ENCODE measurements at places on chromosomes 6 and 20.
A peak's percentile ranks its signal among the peaks of the same experiment; 100 is the strongest.

DNA sequence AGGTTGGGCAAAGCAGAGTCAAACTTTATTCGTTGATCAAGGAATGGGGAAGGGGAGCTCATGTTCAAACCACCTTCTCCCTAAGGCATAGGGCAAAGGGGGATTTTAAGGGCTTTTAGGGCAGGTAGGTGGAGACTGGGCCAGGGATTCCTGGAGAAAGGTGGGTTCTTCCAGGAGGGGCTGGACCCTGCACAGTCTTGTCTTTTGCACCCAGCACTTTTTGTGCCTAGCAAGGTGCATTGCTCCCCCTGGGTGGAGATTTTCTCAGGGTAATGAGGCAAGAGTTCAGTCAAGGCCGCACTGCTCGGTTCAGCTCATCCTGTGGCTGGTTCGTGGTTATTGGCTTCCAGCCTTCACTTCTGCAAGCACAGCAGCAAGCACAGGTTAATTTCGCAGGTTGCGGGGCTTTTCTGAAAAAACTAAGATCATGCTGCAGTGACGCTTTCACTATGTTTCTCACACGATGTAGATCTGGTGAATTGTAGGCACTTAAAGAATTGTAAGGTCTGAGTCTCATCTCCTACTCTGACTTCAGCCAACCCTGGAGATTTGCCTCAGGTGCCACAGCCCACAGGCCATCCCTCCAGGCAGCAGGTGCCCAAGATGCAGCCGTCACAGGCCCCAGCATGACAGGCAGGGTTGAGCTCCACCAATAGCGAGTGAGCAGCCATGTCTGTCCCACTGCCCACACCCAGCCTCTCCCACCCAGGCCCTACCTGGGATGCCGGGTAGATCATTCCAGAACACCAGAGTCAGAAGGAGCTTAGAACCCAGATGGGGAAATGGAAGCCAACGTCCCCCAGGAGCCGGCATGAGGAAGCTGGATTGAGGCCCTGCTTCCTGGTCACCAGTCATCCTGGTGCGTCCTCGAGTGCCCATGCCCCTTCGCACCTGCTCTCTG, 37.1 kb downstream of the SUN5 start:
- no peak for DNase-seq

GRCh38 chr6:154766288-154766687, 33.1 kb downstream of the SCAF8 start:
- DNase-seq = no peak

DNA sequence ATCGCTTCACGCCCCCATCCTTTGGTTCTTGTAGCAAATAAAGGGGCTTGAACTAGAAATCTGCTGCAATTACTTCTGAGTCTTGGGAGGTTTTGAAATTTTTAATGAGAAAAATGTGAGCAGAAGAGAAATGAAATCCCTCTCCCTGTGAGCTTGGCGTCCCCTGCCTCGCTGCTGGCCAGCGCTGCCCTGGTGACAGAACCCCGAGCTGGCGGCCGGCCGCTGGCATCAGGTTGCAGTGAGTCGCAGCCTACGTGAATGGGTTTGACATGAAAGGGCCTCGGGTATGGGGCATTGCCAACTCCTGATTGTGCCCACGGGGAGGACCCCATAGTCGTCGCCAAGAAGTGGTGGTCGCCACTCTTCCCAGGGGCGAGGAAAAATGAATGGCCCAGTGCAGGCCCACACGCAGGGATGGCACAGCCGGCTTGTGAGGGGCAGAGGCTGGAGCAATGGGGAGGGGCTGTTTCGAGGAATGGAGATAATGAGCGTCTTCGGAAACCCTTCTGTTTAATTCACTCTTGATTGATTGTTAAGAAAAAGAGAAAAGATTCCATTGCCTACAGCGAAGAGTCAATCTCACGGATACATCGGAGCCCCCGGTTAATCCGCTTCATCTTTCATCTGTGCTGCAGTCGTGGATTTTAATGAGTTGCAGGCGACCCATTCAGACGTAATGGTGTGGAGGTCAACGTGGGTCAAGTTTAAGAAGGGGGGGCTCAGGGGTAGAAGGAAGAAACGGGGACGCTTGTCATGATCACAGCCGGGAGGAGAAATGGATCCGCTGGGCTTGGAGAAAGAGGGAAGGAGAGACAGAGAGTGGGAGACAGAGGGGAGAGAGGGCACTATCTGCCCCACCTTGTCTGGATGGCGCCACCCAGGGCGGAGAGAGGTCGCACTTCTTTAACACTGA, 380.1 kb downstream of the THBS2 start:
- DNase-seq = no peak

DNA sequence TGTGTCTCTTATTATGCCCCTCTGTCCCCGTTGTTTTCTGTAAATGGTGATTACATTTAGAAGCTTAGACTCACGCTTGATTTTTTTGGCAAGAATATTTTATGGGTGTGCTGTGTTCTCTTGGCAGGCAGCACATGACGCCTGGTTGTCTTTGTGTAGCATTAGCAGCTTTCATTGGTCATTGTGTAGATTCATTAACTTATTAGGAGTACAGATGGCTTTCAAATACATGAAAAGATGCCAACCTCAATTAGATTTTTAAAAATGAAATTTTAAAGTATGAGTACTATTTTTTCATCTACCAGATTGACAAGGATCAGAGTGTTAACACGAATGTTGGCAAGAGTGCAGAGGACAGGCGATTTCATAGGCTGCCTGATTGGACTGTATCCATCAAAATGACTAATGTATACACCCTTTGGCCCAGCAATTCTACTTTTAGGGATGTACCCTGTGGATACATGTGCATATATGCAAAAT, 15.2 kb downstream of the COX4I2 start:
- peak; percentile 50 for DNase-seq

DNA sequence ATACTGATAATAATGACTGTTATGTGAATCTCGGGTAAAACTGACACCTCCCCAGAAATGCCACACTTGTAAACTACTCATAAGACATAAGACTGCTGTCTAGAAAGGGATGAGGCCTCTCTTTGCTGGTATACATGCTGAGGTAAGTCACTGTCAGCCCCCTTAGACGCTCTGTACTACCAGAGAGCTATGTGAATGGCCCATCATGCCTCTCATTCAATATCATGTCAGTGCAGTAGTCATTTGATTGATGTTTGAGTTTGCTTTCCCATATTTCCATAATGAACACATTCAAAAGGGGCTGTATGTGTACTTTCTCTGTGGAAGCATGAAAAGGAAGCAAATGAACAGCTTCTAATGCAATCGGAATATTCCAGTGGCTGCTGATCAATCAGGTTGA, 119.4 kb upstream of the AGPAT4 start:
- no peak for DNase-seq

GRCh38 chr20:32480371-32481241, 104.5 kb downstream of the NOL4L start:
- no peak for DNase-seq

DNA sequence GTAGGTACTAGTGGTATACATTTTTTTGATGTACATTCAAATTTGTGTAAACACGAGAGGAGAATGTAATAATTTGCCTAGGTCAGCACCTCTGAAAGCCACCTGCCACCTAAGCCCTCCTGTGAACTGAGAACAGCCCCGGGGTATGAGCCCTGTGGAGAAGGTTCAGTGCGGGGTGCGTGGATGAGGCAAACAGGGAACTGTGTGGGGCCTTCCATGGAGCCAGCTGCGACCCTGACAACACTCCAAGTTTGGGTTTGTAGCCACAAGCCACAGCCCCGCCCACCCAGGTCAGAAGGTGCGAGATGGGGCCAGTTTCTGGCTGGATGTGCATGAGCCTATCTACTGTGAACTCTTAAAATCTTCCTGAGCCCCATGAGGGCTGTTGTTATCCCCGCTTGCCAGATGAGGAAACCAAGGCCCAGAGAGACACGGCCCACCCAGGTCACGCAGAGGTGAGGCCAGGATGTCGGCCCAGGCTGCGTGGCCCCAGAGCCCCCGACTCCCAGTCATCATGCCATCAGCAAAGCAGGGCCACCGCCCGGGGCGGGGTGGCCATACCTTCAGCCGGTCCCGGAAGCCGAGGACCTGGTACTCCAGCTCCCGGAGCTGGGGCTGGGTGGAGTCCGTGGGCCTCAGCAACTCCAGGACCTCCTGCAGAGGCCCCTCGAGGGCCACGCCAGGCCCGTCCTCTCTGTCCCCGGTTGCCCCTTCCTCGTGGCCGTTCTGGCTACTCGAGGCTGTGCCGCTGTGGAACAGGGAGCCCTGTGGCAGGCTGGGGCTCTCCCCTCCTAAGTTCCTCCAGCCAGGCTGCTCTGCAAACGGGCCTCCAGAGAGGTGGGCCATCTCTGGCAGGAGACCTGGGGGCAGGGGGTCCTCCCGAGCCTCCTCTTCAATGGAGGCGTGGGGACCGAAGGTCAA, 89.6 kb downstream of the RIPOR3 start:
- DNase-seq = no peak

DNA sequence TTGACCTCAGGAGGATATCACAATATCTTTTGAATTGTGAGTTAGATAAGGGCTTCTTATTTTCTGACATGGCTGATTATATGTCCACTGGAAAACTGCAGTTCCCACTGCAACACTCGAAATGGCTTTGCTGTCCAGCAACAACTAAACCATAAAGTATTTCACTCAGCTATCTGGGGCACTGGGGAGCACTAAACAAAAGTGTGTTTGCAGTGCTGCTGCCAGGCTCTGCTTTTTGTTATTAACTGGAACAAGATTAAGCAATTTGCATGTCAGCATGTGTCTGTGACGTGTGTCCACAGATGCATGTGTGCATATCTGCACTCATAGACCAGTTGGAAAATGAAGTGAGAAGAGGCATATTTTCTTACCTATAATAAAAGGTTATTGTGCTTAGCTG, 107.8 kb upstream of the CCN2 start:
- DNase-seq = no peak
